Osteoblast (primary cell): ENCODE measurements at places on chromosomes 16 and 17. TPM values are rescaled to one million over a fixed set of nuclear protein-coding genes. Genes with fewer than 3 reads are reported as not detected.

GRCh38 chr16:64656471-64656870, 465.4 kb downstream of the CDH11 start:
- no peak for DNase-seq

- no peak for DNase-seq
These were observed 28.7 kb upstream of the METTL9 start for GRCh38 chr16:21570676-21571017.

CDRT15 gene
- total RNA-seq, result not detected in 2 replicates

DNA sequence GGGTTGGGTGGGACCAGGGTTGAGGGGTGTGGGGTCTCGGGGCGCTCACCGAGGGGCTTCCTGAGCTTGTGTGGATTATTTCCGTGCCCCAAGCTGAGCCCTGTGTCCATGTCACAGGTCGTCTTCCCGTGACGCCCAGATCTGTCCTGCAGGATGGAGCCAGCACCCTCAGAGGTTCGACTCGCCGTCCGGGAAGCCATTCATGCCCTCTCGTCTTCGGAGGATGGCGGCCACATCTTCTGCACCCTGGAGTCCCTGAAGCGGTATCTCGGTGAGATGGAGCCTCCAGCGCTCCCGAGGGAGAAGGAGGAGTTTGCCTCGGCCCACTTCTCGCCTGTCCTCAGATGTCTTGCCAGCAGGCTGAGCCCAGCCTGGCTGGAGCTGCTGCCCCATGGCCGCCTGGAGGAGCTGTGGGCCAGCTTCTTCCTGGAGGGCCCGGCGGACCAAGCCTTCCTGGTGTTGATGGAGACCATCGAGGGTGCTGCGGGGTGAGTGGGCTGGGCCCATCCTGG, 1.0 kb downstream of the TELO2 start:
- peak; percentile 100 for DNase-seq

- no peak for DNase-seq
These were observed 3.2 kb downstream of the TRIM25 start for GRCh38 chr17:56910509-56911235.
